Activated naive CD4-positive, alpha-beta T cell treated with anti-CD3 and anti-CD28 coated beads, Interleukin-2, amount 10 ng/mL, durations not matched to agents 7 days and 5 days (primary cell): ENCODE measurements at places on chromosomes 3 and 15.

- no peak for DNase-seq
Observed at GRCh38 chr15:68204776-68205557, at the start of gene CALML4. TSS of gene CALML4 (minus strand) at chr15:68205332. CDS start at chr15:68205247, 85 bp downstream.

- DNase-seq, result no peak
Observed at GRCh38 chr3:12409684-12410596, 74.3 kb upstream of the TSEN2 start.

DNA sequence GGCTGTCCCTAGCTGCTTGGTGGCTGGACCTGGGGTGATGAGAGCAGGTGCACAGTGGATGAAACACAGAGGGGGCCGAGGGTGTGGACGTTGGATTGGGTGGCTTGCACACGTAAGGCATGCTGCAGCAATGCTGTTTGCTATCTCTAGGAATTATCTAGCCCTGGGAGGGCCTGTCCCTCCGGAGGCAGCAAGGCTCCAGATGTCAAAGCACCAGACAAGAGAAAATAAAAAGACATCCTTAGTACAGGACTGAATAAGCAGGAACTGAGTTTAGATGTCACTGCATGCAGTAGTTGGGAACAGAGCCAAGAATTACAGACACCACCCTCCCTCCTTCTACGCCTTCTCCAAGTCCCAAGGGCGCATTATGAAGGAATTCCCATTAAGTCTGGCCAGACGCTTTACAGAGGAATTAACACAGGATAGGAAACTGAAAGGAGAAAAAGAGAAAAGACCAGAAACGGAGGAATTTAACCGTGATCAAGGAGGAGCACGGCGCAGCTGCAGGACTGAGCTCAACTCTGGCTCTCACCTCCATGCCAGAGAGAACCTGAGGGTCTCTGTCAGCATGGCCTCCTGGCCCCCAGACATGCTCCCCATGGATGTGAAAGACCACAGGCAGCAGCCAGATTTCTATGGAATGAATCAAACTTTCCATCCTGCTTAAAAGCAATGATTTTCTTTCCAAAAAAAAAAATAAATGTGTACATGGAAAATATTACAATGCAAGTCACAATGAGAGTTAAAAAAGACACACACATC, 13.8 kb downstream of the ATP10A start:
- DNase-seq, result no peak

- DNase-seq, result no peak
Observed at GRCh38 chr3:179067839-179068238, 3.8 kb downstream of the ZMAT3 start.
